GDM1 (cell line): ENCODE measurements at places on chromosomes 11 and 22.
A peak's percentile ranks its signal among the peaks of the same experiment; 100 is the strongest.

- no peak for DNase-seq
Measured at GRCh38 chr22:17493419-17493981, 69.8 kb upstream of the SLC25A18 start.

DNA sequence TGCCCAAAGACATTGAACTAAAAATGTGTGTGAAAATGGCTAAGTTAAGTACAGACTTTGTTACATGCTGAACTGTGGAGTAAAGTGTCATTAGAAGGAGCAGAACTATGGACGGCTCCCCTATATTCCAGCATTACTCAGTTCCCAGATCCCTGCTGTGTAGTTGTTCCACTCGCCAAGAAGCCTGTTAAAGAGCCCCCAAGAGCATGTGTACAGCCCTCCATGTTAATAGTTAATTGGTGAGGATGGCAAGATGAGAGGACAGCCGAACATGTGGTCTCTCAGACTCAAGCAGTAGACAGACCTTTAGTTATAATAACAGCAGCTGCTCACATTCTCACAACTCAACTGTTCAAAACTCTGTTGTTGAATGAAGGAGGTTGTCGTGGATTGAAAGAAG, 127.4 kb downstream of the ELP4 start:
- no peak for DNase-seq

DNA sequence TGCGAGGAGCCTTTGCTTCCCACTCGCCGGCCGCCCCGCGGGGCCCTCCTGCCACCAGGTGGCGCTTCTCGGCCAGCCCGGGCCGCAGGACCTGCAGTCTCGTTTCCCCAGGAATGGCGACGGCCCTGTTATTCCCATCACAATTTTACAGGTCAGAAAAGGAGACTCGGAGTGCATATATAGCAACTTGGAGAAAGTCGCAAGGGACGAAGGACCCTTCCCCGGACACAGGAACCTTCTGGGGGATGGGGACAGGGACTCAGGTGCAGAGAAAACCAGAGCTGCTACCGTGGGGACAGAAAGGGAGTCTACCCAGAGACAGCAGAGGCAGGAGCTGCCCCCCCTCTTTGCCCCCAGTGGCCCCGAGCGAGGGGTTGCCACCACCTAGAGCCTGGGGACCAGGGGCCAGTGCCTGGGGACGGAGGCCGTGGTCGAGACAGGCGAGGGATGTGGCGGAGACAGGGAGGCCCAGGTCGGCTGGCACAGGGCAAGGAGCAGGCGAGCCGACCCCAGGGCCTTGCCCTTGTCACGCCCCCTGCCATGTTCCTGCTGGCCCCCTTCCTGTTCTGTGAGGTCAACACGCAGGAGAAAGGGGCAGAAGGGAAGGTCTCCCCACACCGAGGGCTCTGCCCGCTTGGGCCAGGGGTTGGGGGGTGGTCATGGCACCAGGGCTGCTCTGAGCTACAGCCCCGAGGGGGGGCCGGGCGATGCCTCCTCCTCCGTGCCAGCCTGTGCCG, 3.5 kb upstream of the KRTAP5-6 start:
- DNase-seq: peak; percentile 55

DNA sequence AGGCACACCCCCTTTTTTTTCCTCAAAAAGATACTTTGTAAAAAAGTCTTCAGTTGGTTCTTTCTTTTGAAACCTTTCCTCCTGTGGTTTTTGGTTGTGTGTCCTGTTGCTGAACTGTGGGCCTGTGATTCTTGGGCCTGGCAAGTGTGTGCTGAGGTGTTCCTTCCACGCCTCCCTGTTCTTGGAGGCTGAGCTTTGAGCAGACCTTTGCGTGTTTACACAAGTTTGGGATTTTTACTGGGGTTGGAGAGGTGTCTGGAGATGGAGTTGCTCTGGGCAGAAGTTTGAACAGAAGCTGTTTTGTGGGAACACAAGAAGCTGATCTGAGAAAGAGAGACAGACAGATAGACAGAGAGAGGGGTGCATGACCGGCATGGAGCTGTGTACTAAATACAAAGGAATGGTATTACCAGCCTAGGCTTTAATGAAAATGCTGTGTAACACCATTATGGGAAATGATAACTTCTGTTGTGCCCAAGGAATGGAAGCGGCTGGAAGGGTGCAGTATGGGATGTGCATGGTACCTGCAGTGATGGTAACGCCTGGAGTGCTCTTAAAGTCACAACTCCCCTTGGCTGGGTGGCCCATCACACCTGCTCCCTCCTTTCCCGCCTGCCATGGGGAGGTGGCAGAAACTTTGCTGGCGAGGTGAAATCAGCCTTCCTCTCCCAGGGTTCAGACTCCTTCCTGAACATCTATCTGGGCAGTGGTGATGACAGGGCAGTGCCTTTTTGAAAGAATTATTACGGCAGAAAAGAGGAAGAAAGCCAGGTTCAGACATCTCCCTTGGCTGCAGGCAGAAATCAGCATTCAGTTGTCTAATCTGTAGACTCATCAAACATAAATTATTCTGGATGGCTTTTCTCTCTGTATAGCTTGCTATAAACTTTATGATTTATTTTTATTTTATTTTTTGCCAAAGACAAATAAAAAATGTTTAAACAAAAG, 70.4 kb downstream of the LDLRAD3 start:
- DNase-seq: no peak

GRCh38 chr11:105821781-105822180, 200.3 kb downstream of the MSANTD4 start:
- DNase-seq: no peak

DNA sequence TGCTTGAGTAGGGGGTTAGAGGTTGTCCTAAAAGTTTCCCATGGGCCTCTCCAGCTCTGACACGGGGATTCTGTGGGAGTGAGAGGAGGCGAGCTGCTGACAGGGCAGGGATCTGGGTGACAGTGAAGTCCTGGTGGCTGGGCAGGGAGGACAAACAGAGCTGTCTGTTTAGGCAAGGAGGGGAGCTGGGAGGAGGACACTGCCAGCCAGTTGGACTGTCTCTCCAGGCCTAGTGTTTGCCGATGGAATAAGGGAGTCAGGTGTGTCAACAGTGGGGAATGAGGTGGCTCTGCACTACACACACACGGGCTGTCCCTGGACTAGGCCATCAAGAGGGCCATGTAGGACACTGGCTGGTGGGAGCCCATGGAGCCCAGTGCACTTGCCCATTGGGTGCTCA, 20.6 kb upstream of the SYT7 start:
- no peak for DNase-seq

DNA sequence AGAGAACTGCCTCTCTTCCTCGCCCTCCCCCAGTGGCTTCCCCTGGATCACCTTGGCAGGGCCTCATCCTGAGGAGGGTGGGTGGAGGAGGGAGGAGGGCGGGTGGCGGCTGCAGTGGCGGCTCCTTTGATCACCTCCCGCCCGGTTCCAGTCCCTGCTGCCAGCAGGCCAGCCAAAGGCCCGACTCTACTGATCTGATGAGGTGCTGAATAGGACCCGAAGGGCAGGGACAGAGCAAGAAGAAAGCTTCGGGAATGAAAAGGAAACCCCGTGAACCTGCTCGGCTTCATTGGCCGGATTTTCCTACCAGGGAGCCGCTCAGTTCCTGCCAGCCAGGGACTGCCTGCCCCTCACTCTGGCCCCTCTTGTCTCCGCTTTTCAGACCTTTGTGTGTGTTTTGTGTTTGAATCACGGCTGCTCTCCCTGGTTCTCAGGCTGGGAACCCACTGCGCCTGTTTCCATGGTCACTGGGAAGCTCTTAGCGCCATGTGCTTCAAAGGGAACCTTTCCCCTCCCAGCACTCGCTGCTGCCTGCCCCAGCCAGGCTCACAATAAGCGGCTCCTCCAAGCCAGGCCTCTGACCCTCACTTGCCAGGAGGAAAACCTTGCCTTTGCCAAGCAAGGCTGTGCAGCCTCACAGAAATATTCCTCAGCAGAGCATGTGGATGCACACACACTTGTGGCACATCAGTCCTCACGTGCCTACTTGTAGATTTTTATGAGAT, 56.8 kb downstream of the C22orf31 start:
- no peak for DNase-seq

- DNase-seq: no peak
Measured at GRCh38 chr11:120197977-120198376, 12.9 kb upstream of the OAF start.

DNA sequence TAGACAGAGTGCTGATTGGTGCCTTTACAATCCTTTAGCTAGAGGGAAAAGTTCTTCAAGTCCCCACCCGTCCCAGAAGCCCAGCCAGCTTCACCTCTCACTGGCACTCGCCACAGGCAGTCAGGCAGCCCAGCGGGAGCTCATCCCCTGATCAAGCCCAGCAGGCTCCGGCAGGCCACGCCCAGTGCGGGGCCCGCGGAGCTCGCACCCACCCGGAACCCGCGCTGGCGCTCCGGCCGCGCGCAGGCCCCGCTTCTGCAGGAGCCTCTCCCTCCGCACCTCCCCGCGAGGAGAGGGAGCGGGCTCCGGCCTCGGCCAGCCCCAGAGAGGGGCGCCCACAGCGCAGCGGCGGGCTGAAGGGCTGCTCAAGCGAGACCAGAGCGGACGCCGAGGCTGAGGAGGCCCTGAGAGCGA, 202.4 kb upstream of the PDGFD start:
- DNase-seq: no peak

DNA sequence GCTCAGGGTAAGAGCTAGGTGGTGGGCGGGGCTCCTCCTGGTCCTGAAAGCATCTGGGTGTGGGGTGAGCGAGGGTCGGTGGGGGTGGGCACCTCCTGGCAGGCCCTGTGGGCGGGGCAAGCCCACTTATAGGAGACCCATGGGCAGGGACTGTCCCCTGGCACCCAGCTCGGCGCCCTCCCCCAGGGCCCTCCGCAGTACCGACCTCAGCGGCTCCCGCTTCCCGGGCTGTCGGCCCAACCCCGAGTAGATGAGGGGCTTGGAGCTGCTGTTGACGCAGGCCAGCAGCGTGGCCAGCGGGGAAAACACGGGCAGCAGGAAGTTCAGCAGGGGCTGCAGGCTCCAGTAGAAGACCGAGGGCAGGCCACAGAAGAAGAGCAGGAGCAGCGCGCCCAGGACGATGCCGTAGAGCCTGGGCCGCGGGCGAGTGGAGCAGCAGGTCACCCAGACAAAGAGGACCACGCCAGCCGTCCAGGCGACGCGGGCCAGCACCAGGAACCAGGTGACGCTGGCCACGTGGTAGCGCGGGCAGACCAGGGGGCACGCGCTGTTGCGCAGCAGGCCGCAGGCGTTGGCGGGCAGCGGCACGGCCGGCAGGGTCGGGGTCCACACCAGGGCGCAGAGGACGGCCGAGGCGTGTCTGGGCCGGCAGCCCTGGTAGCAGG, 663 bp downstream of the MRGPRG start:
- DNase-seq: no peak

GRCh38 chr11:75574698-75575602, 12.9 kb downstream of the SERPINH1 start:
- DNase-seq: no peak

DNA sequence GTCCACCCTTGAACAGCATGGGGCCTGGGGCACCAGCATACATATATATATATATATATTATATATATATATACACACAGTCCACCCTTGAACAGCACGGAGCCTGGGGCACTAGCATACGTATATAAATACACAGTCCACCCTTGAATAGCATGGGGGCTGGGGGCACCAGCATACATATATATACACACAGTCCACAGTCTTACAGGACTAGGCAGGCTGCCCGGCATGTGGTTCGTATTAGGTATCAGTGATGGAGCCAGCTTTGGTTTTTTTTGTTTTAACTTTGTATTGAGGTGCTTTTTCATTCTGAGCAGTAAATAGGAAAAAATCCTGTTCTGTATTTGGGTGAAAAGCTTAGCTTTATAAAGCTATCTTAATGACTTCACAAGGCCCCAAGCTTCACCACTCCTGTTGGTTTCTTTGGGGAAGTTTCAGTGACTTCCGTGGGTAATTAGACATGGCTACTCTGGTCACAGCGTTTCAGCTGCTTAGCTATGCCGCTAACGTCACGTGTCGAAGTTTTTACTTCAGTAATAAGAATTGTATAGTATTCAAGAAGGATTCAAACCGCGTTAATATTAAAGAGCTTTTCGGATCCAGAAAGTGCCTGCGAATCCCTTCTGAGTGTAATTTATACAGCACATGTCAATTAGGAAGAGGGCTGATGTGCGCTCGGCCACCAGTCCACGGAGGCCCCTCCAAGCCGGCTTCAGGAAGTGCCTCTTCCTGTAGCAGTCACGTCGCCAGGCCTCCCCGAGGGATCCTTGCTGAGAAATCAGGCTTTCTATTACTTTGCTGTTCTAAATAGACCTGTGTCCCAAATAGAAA, 179.7 kb downstream of the TBC1D22A start:
- DNase-seq: no peak

GRCh38 chr11:83480251-83480650, 194.1 kb upstream of the CCDC90B start:
- no peak for DNase-seq

DNA sequence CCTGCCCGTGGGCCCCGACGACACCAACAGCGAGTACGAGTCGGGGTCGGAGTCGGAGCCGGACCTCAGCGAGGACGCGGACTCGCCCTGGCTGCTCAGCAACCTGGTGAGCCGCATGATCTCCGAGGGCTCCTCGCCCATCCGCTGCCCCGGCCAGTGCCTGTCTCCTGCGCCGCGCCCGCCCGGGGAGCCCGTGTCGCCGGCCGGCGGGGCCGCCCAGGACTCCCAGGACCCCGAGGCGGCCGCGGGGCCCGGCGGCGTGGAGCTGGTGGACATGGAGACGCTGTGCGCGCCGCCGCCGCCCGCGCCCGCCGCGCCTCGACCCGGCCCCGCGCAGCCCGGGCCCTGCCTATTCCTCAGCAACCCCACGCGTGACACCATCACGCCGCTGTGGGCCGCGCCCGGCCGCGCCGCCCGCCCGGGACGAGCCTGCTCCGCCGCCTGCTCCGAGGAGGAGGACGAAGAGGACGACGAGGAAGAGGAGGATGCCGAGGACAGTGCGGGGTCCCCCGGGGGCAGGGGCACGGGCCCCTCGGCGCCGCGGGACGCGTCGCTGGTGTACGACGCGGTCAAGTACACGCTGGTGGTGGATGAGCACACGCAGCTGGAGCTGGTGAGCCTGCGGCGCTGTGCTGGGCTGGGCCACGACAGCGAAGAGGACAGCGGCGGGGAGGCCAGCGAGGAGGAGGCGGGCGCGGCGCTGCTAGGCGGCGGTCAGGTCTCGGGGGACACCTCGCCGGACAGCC, 3.8 kb downstream of the MAPK8IP2 start:
- DNase-seq: no peak

- DNase-seq: no peak
Measured at GRCh38 chr22:34587357-34588356, 478.3 kb upstream of the ISX start.

GRCh38 chr22:37329238-37330140, 47.2 kb downstream of the CYTH4 start:
- no peak for DNase-seq

DNA sequence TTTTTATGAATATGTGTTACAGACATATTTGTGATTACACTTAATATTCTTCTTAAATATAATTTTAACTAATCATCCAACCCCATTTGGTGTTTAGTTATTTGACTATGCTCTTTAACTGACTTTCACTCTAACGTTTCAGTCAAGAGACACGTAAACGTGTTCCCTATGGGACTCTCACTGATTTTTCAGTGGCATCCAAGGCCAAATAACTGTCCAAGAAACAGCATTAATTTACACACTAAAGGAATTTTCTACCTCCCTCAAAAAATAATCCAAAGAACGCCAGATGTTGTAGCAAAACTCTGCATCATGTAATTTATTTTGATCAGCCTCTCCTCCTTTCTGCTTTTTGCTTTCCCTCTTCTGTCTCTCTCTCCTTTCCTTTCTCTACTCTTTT, 44.0 kb upstream of the NOX4 start:
- no peak for DNase-seq
